Fibroblast of the aortic adventitia (primary cell): ENCODE measurements at places on chromosomes 7 and 10. TPM values are rescaled to one million over a fixed set of nuclear protein-coding genes. Genes with fewer than 3 reads are reported as not detected.

The WEE2 gene
- under 0.01 TPM in 1 of 2 replicates, not detected in the other for total RNA-seq

The PKD2L1 gene
- total RNA-seq: not detected in 2 replicates

The HABP2 gene
- not detected in 2 replicates for total RNA-seq

The C1QL3 gene
- 0.09 TPM in 1 of 2 replicates, not detected in the other for total RNA-seq

The RBM20 gene
- total RNA-seq: 0.08 and 0.09 TPM in 2 replicates

The MSS51 gene
- 2.5 and 3.8 TPM in 2 replicates for total RNA-seq

The ZNF775 gene
- 2.8 and 4.4 TPM in 2 replicates for total RNA-seq

The SPACDR gene
- 0.27 TPM in 1 of 2 replicates, not detected in the other for total RNA-seq

The DKK1 gene
- 51.7 and 123 TPM in 2 replicates for total RNA-seq
